ENCODE measurements at places on chromosomes 2 and 18.

DNA sequence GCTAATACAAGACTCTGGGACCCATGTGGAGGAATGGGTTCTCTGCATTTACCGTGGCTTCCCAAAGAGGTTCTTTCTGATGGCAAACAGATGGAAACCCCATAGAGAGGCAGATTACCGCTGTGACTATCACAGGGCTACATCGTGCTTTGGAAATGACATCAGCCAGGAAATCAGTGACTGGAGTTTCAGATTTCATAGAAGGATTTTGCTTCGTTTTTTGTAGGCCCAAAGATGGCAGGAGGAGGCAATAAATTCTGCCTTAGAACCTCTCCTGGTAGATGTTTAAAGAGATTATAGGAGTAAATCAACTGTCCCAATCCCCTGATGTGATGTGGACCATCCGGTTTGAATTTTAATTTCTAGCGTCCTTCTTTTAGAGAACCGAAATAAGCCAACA lies 214.1 kb downstream of the AGPS start:
- no peak for DNase-seq

DNA sequence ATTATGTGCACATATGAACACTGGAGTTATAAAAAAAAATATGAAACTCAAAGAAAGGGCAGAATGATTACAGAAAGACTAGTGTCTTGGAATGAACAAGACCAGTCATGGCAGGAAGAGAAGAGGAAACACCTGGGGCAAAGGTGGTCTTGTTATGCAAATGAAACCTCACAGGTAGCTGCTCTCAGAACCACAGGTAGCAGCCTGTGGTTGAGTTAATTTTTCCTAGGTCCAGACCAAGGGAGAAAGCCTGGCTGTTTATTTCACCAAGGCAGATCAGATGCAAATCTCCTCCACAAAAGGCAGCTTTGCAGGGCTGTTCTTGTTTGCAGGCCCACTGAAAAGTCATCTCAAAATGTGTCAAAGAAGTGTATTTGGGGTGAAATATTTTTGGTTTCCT lies 785.8 kb downstream of the RNF144A start:
- DNase-seq, result no peak

GRCh38 chr2:52117299-52117698 lies 1085.4 kb upstream of the NRXN1 start:
- DNase-seq, result no peak

DNA sequence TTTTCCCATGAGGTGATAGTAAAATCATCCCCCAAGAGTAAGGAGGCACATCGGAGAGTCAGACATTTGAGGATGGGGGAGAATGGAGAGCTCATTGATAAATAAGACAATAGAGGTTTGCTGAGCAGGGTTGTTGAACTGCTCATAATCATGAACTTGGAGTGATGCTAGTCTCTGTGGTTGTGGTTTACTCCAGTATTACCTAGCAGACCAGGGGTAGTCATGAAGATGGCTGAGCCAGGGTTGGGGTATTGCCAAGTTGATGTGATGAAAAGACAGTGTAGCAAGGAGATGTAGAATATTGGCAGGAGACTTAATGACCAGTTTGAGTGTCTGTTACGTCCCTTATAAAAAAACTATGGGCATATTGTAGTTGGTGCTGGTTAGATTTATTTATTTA lies 25.4 kb downstream of the CYBRD1 start:
- DNase-seq, result no peak

DNA sequence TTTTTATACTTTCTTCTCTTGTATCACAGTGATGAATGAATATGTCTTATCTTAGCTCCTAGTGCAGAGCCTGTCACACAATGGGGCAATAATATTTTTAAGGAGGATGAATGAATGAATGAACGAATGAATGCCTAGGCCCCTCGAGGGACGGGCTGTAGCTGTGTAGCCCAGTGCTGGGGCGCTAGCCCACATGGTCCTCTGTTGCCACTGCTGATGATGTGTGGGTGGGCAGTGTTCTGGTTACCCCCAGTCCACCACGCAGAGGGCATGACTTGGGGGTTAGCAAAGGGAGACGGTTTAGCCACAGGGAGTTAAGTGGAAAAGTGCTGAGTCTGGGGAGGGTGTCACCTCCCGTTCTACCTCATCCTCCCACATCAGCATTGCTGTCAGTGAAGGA lies 134.2 kb downstream of the SMAD7 start:
- DNase-seq, result no peak

- no peak for DNase-seq
Observed at GRCh38 chr2:68937346-68938055, 15.2 kb downstream of the GKN2 start.

DNA sequence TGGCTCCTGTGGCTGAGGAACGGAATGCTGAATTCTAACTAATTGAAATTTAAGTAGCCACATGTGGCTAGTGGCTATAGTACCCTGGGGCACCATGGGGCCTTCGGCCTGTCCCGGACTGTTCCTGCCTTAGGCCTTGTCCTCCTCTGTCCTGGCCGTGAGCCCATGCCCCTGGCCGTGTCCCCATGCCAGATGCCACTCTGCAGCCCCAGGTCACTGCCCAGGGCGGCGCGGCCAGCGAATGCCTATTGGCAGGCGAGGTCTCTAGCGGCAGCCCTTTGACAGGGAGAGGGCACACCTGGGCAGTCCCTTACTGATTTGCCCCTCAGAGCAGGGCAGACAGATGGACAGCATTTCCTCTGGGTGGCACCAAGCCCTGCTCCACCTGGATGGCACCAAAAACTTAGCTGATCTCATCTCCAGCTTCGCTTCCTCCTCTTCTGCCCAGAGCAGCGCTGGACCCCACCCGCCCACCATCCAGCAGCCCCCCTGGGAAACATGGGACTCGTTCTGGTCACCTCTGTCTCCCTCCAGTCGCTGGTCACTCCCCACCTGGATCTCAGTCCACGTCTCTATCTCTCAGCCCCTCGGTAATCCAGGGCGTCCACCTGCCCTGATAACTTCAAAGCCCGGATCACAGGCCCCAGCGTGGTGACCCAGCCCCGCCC lies 1.1 kb upstream of the DGKD start:
- no peak for DNase-seq

GRCh38 chr2:6866275-6866671 lies 566 bp upstream of the CMPK2 start:
- no peak for DNase-seq

- no peak for DNase-seq
Observed at GRCh38 chr2:134718817-134719814, at the start of gene TMEM163. TMEM163 (minus strand) TSS chr2:134719000.

GRCh38 chr2:160064916-160065315 lies 2.5 kb upstream of the PLA2R1 start:
- DNase-seq, result no peak

DNA sequence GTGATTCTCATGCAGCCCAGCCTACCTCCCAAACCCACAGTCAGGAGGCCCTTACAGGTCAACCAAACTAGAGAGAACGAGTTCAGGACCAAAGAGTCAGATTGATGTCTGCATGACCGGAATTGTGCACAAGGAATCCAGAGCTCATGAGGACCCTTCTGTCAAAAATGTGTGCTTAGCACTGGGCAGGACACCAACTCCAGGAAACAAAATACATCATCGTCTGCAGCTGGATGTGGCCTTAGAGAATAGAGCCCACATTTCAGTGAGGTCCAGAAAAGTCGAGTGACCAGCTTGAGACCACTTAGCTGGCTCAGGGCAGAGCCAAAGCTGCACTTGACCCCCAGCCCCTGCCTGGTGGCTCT lies 3.2 kb downstream of the TNS1 start:
- DNase-seq, result no peak

- no peak for DNase-seq
Observed at GRCh38 chr18:62659698-62660097, 55.6 kb upstream of the PHLPP1 start.

GRCh38 chr2:70746094-70746974 lies 21.7 kb downstream of the ADD2 start:
- peak; percentile 14 for DNase-seq

GRCh38 chr2:43218702-43219382 lies 7.6 kb downstream of the ZFP36L2 start:
- no peak for DNase-seq

All from globus pallidus (tissue), 1 donor.